Activated CD4-positive, alpha-beta T cell treated with anti-CD3 and anti-CD28 coated beads, Interleukin-2, amount 50 U/mL, for 48 hours (primary cell): ENCODE measurements at places on chromosomes 5 and 9.

DNA sequence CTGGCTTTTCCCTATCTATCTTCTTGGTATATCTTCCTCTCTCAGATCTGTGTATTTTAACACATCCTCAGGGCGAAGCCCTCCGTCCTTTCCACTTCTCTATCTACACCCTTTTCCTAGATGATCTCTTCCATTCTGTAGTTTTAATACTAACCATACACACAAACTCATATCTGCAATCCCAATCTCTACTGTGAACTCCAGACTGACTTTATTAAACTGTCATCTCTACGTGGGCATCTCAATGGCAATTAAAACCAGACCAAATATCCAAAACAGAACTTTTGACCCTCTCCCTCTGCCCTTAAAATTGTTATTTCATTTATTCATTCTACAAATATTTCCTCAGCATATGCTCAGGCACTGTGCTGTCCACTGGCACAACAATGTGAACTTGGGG is 7.1 kb downstream of the FNIP1 start:
- no peak for DNase-seq

DNA sequence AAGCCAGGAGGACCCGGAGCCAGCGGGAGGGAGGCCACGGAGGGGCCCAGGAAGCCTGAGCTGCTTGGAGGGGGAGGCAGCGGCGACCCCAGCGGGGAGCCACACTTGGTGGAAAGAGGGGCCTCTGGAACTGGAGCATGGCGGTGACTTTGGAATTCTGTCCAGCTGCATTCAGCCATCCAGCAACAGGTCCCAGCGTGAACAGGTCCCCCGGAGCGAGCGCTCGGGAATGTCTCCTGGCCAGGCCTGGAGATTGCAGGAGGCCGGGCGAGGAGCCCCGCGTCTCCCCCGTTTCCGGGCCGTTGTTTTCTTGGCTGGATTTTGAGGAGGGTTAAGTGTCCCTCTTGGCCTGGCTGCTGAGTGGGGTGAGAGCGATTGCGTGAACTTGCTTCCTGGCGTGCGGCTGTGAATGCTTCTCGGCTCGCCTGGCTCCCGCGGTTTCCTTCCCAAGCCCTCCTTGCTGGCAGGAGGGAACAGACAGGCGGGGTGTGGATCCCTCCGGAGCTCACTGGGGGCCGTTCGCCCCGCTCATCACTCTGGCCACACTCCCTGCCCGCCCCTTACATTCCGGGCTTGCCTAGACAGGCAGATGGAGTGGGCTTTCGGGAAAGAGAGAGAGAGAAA is 125.3 kb upstream of the IRX4 start:
- DNase-seq, result no peak

GRCh38 chr5:38799556-38800377 is 46.0 kb upstream of the OSMR start:
- DNase-seq, result no peak

DNA sequence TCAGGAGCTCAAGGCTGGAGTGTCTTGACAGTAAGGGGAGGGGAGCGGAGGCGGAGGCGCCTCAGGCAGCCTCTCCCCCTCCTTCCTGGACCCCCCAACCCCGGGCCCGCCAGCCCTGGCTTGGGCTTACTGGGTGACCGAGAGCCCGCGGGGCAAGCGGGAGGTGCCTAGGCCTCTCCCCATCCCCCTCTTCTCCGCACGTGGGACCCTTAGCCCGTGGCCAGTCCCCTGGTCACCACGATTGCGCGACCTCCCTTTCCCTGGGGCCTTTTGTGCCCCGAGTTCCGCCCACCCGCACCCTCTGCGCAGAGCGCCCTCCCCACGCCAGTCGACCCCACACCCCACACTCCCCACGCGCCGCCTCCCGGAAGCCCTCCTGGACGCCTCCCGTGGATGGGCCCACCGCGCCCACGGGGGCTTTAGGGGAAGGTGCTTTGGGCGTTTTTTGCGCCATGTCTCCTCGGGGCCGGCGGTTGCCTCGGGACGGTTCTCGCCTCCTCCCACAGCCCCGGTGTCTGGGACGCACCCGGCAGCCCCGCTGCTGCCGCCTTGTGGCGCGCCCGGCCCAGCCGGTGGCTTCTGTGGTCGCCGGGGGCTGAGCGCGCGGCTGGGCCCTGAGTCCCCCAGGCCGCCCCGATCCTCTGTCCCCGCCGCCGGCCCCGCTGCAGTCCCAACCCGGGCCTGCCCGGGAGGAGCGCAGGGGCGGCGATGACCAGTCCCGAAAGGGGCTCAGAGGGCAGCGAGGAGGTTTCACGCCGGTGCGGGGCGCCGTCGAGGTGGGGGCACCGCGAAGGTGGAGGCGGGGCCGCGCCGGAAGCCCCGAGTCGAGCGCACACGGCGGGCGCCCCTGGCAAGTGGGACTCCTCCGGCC is 3.2 kb downstream of the TOR4A start:
- no peak for DNase-seq

DNA sequence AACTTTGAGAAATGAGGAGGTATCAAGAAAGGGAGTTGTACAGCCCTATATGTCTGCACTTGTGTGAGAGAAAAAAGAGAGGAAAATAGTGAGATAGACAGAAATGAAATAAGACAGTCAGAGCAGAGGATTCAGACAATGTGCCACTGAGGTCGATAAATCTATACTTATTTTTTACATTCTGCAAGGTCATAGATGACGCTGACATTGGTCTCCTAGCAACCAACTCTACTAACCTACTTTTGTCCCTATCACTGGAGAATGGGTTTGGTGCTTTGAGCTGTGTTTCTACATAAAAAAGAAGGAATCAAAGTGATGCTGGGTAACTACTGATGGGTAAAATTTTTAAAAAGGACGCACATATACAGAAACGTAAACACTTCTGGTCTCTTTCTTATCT is 573.3 kb upstream of the RORB start:
- DNase-seq, result no peak

- no peak for DNase-seq
These were observed 33.5 kb upstream of the SLC28A3 start for GRCh38 chr9:84374013-84374412.

GRCh38 chr9:113425072-113425471 is 14.5 kb downstream of the C9orf43 start:
- no peak for DNase-seq

DNA sequence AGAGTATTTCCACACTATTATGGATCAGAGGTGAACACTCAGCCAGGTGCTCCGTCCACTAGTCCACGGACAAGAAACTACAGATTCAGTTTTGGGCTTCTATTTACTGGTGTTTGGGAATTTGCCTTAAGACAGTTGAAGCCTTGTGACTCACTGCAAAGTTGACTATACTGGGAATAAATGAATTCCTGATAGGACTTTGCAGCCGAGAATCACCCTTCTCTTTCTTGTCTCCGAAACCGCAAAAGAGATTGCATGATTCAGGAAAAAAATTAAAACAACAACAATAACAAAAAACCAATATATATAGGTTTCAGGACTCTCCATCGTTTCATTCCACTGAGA is 716 bp downstream of the TMEM171 start:
- no peak for DNase-seq

DNA sequence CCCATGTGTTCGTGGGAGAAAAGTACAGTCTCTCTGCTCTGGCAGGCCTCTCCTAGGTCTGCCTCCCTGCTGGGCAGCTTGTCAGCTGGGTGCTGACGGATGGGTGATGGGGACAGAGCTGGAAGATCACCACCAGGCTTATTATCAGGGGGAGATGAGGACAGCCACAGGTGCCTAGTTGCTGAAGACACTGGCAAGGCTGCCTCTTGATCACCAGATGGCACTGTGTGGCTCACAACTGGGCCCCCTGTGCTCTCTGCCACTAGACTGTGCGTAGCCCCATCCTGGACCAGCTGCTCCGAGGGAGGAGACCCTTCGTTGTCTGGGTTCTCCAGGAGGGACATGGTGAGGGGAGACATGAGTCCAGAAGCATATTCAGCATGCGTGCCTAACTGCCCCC is 73.0 kb downstream of the KIF24 start:
- DNase-seq, result no peak

- DNase-seq, result no peak
These were observed 13.2 kb downstream of the ST8SIA4 start for GRCh38 chr5:100889896-100890295.

DNA sequence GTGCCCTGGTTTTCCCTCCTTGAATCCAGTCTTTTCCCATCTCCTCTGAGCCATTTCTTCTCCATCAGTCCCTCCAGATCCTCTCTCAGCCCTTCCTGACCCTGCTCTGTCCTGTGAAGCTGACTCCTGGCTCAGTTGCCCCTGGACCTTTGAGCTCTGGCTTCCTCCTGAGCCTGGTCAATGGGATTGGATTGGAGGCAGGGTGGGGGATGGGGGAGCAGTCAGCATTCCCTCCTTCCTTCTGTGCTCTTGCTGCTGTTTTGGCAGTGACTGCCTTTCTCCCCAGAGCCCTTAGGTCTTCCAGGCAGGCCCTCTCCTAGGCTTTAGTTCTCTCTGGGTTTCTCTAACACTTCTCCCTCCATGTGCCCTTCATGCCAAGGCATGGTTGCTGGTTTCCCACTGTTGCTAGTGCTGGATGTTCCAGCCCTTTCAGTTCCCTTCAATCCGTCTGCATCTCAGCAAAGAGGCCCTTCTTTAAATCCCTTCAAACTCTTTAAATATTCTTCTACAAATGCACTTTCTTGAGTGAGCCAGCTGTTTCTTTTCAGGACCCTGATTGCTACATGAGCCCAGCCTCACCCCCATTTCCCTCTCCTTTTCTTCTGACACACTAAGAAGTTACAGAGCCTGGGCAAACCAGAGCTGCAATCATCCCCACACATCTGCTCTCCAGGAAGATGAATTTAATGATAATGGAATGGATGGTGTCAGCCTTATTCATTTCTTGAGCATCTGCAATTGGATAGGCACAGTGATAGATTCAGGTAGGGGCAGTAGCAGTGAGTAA is 2.2 kb downstream of the TNFSF15 start:
- DNase-seq, result no peak

GRCh38 chr5:168202996-168203395 is 88.4 kb upstream of the WWC1 start:
- no peak for DNase-seq

- DNase-seq, result no peak
These were observed 101.1 kb downstream of the C5orf15 start for GRCh38 chr5:133867341-133867740.

- DNase-seq, result no peak
These were observed 193.4 kb upstream of the WWC1 start for GRCh38 chr5:168097876-168098653.

- no peak for DNase-seq
These were observed 320.1 kb downstream of the ADGRV1 start for GRCh38 chr5:90878549-90879196.

DNA sequence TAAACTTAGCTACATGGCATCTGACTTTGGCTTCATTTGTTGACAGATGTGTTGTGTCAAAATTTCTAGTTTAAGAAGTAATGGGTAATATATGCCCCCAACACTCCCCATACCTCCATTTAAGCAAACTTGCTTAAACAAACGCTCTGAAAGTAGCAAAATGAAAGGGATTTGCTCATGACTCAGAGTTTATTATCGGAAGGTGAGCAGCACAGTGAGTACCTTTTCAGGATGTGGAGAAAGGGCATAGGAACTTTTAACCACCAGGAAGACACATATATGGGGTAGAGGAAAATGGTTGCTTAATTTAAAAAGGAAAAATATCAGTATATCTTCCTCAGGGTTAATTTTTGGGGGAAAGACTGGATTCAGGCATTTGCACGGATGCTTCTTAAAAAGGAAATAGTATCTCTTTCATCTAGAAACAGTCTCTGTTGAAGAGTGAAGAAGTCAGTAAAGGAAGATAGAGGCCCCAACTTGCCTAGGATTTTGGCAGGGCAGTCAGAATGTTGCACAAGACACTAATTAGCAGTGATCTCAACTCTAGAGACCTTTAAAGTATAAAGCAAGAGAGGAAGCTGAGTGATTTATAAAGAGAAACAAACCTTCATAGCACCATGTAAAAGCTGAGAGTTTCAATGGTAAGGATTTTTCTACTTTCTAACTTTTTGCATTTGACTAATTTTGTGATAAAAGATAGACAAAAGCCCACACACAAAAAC is 155.1 kb downstream of the TRIO start:
- DNase-seq, result no peak

DNA sequence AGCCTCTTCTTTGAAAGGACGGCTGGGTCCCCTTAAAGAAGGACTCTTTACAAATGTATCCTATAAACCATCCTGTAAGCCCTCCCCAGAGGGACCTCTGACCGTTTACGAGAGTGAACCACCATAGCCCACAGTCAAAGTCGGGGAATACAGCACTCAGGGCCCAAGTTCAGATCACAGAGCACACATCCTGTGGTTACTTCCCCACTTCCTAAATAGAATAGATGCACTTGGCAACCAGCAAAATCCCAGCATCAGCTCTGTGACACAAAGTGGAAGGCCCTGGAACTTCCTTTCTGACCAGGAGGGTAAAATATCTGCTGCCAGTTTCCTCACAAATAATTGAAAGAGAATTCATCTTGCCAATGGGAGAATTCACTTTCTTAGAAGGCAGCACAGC is 6.9 kb upstream of the IGFBPL1 start:
- DNase-seq, result no peak

DNA sequence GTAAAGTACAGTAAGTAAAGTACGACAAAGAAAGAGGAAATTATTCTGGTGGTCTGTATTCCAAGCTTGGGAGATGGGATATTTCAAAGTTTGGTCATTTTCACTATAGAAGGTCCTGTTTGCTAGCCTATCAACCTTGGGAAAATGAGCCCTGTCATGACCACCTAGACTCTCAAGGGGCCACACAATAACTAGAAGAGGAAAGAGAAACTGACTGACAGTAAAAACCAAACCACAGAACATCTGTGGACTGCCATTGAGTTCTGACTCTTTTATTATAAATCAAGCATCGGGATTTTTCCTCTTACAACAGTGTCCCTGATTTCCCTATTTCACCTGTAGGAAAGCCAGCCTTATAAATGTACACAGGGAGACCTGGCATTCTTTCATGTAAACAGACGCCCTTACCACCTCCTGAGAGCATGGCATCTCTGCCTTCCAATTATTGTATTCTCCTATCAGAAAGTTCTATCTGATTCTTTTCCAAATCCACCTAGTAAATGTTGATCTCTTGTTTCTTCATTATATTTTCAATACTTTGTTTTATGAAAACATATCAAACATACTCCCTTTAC is 80.0 kb downstream of the ZNF622 start:
- DNase-seq, result no peak

GRCh38 chr5:181054871-181055459 is 14.9 kb downstream of the BTNL9 start:
- no peak for DNase-seq
